ENCODE measurements at places on chromosomes 3 and 15.

- no peak for DNase-seq
Observed at GRCh38 chr15:40436892-40437751, 3.6 kb upstream of the BAHD1 start.

DNA sequence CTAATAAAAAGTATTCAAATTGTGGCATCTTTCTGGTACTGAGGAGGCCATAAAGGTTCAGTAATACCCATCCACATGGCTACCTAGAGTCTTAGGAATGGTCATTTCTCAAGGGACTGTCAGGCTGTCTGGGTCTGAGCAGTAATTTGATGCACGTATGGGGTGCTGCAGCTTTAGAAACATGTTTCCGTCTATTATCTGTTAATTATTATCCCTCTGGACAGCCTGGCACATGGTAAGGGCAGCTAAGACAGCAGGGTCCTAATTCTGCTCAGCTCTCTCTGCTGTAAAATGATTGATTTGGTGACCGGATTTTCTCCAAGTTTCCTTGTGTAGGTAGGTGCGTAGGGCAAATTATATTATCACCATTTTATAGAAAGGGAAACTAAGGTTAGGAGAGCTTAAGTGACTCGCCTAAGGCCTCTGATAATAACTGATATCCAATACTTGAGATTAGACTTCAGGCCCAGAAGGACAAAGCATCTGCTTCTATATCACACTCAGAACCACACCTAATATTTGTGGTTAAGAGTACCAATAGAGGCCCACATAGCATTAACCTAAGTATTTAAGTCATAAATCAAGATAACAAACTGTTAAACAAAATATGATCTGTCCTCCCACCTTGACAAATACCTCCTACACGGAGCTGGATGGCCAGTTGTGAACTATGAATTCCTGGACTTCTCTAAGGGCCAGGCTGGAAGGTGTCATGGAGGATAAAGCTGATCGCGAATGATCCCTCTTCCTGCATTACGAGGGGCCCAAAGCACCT, 2.9 kb upstream of the RAP2B start:
- DNase-seq: no peak

DNA sequence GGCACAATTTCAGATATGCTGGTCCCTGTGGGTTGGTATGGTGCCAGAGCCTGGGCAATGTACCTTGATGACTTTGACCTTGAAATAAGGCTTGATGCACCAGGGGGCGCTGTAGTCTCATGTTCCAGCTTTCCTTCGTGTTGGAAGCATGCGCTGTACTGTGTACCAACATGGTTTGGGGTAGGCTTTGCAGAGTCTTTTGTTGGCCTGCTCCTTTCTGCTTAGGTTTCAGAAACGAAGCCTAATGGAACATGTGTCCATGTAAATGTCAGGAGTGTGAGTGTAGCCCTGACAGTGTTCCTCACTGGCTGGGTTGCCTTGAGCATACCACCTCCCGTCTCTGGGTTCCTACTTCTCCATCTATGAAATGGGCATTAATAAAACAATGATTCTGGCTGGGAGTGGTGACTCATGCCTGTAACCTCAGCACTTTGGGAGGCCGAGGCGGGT, 3.6 kb upstream of the CCR4 start:
- peak; percentile 42 for DNase-seq

GRCh38 chr3:64086479-64087252, 63.4 kb upstream of the PSMD6 start:
- no peak for DNase-seq

GRCh38 chr3:131283862-131284261, 97.7 kb upstream of the NUDT16 start:
- DNase-seq: no peak

- DNase-seq: no peak
Observed at GRCh38 chr3:104546301-104546700, 820.4 kb upstream of the ALCAM start.

DNA sequence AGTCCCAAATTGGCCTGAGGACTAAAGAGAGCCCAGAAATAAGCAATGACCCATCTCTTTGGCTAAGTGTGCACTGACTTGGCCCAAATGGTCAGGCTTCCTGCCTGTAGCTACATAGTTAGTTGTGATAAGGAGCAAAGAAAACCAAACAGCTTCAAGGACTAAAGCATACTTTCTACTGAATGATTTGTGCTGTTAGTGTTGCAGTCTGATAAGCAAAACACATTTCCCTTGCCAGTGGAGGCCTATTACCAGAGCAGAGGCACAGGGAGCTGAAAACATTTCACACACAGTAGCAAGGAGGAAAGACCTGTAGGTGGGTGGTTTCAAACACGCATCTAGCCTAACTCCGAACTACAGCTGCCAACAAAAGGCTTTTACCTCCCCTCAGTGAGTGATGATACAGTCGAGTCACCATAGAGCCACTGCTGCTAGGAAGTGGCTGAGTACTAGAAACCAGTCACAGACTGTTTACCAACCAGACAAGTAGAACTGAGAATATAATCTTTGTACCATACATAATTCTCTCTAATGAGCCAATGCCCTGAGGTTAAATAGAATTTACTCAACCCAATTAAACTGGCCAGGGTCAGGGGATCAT, 222.3 kb upstream of the THBS1 start:
- DNase-seq: no peak

DNA sequence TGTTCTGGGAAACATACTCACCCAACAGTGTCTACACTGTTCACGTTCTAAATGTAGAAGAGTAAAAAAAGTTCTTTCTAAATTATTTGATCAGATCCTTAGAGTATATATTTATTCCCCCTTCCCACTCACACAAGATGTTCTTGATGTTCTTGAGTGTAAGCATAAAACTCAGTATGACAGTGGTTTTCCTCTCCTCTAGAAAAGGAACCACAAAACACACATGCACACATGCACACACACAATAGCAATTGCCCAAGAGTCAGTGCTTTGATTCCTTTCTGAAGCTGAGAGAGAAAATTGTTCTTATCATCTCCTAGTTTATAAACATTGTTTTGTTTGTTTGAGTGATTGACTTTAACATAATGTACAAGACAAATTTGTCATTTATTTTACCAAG, 123.2 kb upstream of the PHLDB2 start:
- DNase-seq: no peak

- no peak for DNase-seq
Observed at GRCh38 chr15:86833595-86833994, 753.9 kb downstream of the AGBL1 start.

GRCh38 chr3:115814006-115814405, 190.7 kb downstream of the GAP43 start:
- no peak for DNase-seq

GRCh38 chr3:172787746-172788145, 37.2 kb downstream of the ECT2 start:
- DNase-seq: no peak

DNA sequence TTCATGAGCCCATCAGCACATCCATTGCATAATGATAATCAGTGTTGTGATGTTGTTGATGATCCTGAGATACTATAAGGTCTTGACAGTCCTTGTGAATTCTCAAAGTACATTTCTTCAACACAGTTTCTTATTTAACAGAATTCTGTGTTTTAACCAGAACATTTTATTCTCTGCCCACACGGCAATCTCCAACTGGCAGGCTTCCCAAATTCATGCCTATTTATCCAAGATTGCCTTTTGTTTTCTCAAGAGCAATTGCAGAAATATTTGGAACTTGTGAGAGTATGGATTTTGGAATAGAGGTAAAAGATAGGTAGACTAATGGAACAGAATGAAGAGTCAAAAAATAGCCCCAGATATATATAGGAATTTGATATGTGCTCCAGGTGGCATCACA, 116.0 kb downstream of the UACA start:
- no peak for DNase-seq

GRCh38 chr15:98682992-98683701, 34.8 kb downstream of the IGF1R start:
- DNase-seq: no peak

DNA sequence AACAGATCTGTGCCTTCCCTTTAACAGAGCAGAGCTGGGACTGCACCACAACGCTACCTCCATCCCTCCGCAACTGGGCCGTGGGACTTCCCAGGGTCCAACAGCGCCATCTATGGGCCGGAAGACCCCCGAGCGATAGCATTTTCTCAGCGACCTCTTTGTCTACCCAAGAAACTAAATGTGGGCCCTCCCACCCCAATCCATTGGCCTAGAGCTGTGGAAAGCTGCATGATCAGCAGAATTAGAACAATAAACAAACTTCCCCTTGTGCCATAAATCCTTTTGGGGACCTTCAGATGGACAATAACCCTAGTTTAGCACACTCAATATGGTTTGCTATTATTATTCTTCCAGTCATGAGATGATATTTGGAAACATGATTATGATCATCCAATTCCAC, 74.8 kb upstream of the NTRK3 start:
- DNase-seq: no peak

GRCh38 chr15:44711743-44712345, 527 bp downstream of the B2M start:
- no peak for DNase-seq

DNA sequence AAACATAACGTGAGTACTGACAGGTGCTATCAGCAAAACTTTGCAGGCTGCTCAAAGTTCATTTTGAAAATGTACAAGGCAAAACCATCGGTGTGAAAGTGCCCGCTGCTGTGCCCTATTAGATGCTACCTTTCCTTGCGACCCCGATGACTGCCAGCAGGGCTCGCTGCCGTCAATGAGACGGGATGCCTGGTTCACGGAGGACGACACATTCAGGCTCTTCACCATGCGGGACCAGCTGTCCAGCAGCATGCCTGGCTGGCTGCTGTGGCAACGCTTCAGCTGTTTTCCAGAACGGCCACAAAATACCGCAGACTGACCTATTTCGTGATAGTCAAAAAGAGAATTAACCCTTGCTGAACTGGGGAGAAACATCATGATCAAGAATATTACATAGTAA, 92.7 kb upstream of the OCA2 start:
- DNase-seq: no peak

- DNase-seq: no peak
Observed at GRCh38 chr15:93887151-93887550, 344.2 kb upstream of the MCTP2 start.

GRCh38 chr15:69469467-69470201, 17.0 kb downstream of the RPLP1 start:
- DNase-seq: no peak

DNA sequence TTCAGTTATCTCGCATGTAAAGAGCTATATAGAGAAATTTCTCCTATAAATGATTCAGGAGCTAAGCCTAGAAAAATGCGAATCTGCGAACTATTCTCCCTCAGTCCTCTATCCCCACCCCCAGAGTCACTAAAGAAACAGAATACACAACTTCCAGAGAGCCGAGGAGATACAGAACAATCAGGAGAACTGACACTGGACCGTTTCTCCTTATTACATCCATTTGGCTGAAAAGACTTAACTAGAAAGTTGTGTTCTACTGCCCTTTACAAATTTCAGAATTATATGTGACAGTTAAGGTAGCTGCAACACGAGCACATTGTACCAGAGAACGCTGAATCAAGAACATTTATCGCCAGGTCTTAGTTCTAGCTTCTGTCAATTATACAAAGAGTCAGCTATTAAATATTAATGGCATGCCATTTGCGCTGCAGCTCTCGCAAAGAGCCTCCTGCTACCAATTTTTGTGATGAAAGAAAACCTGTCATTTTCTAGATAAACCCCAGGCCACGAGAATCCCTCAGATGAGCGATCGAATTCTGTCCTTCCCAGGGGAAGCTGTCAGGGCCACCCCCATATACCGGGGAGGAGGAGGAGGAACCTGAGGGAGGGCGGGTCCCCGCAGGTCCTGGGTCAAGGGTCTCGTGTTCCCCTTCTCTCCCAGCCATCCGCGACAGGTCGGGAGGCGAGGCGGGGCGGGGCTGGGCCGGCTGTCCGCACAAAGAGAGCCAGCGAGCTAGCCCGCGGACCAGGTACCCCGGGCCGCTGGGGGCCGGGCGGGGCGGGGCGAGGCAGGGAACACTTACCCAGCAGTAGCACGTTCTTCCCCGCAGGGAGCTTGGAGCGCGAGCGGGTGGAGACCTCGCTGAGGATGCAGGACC, 878 bp downstream of the DYNC1LI1 start:
- DNase-seq: peak; percentile 25

DNA sequence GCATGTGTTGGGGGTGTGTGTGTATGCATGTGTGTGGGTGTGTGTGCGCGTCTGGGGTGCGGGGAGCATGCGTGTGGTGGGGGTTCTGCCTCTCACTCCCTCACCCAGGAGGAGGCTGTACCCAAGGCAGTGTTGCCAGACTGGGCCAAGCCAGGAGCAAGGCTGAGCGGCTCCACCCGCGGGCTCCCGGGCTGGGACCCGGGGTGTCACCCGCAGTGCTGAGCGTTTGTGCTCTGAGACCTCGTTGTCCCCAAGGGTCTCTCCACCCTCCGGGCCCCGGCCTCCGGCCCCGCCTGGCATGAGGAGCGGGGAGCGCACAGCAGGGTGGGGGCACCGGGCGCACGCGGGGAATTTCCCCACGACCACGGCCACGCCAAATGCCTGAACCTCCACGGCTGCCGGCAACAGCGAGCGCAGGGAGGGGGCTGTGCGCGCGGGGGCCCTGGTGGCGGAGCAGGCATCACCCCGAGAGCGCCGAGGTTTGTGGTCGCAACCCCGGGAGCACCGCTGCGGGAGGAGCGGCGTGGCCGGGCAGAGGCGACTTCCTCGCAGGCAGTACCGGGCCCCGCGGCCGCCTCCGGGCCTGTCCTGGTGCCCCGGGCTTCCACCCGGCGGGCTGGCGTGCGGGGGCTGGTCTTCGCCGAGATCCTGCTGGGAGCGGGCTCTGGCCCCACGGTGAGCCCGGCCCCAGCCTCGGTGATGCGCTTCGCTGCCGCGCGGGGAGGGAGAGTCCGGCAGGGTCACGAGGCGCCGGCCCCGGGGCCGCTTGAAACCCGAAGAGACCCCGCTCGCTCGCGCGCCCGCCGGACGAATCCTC, 7.4 kb upstream of the OCA2 start:
- no peak for DNase-seq

GRCh38 chr3:42979044-42979972, at the start of gene GASK1A:
Gene GASK1A (plus strand): TSS chr3:42979311. CDS start chr3:42979643, 332 bp downstream.
- no peak for DNase-seq

DNA sequence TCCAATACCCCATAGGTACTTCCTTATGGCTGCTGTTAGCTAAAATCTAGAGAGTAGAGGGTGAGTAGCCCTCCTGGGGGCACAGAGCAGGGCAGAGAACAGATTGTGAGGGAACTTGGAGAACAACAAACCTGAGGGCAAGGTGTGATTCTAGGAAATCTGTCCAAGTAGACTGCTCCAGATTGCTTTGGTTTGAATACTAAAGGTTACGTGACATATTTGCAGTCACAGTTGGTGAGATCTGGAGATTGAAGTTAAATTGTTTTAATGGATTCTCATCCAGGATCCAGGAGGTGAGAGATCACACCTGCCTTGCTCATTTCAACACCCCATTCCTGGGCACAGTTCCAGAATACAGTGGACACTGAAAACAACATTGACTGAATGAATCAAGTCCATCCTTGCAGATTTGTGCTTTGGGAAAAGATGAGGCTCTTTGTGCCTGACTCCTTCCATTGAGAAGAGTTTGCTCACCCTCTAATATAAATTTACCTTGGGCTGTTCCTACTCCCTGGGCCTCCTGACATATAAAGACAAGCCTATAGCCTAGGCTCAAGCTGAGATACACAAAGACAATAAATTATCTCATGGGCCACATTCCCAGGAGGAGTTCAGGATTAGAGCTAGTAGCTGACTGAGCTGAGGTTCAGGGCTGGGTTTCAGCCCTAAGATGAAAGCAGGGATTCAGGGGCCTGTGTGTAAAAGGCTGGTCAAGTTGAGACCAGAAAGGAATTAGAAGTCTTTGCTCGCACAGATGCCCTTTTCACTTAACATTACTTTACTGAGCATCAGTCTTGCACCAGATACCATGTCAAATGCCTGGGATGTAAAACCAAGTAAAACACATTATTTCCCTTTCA, 400.9 kb upstream of the MCTP2 start:
- DNase-seq: no peak
